ENCODE measurements at places on chromosomes 4 and X.

DNA sequence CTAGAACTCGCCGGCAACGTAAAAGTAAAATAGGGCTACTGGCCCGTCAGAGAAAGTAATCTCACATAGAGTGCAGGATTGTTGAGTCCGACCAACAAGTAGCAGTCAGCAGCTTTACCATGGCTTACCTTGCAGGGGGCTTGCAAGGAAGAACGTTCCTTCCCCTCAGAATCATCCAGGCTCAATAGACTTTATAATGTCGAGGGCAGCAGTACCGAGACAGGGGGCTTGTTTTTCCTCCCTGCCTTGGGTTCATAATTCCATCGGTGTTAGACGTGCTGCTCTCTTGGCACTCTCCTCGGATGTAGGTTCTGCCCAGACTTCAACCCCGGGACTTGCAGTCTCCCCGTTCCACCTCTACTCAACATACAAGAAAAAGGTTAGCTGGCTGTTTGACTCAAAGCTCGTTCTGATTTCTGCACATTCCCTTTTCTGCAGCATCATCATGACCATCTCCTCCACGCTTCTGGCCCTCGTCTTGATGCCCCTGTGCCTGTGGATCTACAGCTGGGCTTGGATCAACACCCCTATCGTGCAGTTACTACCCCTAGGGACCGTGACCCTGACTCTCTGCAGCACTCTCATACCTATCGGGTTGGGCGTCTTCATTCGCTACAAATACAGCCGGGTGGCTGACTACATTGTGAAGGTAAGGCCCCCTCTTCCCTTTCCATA lies 1.5 kb downstream of the SLC10A4 start:
- no peak for DNase-seq

DNA sequence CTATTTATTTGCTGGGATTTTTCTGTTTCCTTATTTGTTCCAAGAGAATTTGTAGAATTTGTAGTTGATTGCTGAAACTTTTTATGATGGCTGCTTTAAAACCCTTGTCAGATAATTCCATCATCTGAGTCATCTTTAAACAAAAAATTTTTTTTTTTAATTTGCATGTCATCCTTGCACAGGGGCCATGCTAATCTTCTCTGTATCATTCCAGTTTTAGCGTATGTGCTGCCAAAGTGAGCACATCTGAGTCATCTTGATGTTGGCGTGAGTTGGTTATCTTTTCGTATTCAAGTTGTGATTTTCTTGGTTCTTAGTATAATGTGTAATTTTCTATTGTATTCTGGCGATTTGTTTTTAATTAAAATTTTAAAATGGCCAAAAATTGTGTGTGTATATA lies 18.7 kb upstream of the ZNF157 start:
- DNase-seq = no peak

- no peak for DNase-seq
Observed at GRCh38 chr4:160818571-160818970, 1345.2 kb downstream of the FSTL5 start.

GRCh38 chr4:144862210-144862609 lies 216.3 kb downstream of the HHIP start:
- no peak for DNase-seq

DNA sequence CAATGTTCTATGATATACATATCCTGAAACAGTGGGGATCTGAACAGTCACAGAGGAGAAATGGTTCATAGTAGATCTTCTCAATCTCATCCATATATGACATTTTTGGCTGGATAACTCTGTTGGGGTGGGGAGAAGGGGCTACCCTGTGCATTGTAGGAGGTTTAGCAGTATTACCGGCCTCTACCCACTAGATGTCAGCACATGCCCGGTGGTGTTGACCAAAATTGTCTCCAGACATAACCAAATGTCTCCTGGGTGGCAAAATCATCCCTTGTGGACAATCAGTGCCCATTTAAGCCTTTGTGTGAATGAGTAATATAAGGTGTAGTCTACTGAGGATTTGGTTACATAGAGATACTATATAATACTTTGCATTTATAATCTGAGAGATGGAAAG lies 89.9 kb downstream of the PLS3 start:
- no peak for DNase-seq

DNA sequence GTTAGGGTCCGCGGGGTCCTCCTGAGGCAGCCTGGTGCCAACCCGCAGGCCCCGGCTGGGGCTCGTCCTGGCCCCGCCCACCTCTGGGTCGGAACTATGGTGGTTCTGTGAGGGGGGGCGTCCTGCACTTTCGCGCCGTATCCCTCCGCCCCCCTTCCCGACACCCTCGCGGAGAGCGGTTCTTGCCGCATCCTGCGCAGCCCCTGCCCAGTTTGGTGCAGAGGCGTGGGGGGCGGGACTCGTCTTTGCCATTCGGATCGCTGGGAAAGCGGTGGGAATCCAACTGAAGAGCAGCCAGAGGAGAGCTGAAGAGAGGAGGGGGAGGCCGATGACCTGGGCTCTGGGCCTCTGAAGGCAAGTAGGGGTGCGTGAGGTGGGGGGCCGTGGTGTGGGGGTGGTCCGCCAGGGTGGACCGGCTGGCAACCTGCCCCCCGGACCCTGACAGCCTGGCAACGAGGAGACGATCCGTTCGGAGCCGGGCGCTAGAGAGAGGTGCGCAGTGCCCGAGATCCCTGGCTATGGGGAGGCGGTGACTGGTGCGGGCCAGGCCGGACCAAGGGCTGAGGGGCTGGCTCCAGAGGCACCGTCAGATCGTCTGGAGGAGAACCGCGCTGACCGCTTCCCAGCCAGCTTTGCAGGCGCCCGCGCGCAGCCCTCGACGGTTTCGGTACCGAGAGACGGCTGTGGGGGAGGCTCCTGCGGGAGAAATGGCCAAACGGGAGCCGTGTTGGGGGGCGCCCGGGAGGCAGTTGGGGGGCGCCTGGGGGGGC lies at the start of gene GPRASP1:
GPRASP1 (plus strand) TSS at position 242 of the 770 bp plus-strand sequence. CDS start 2,431 bp downstream, outside the sequence.
- DNase-seq = no peak

DNA sequence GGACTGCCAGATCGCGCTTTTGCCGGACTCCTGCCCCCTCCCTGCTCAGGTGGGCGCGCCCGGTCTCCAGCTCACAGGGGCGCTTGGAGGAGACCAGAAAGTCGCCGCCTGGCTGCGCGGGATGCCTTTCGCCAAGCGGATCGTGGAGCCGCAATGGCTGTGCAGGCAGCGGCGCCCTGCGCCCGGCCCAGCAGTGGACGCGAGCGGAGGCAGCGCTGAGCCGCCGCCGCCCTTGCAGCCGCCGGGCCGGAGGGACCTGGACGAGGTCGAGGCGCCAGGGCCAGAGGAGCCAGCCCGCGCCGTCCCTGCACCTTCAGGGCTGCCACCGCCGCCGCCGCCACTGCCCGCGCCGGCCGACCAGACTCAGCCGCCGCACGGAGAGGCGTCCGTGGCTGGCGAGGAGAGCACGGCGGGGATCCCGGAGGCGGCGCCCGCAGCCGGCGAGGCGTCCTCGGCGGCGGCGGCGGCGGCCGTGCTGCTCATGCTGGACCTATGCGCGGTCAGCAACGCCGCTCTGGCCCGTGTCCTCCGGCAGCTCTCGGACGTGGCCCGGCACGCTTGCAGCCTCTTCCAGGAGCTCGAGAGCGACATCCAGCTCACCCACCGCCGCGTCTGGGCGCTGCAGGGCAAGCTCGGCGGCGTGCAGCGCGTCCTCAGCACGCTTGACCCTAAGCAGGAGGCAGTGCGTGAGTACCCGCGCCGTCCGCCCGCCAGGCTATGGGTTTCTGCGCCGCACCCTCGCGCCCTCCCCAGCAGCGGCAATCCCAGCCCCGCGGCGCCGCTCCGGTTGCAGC lies 834 bp downstream of the NHS start:
- DNase-seq = no peak

DNA sequence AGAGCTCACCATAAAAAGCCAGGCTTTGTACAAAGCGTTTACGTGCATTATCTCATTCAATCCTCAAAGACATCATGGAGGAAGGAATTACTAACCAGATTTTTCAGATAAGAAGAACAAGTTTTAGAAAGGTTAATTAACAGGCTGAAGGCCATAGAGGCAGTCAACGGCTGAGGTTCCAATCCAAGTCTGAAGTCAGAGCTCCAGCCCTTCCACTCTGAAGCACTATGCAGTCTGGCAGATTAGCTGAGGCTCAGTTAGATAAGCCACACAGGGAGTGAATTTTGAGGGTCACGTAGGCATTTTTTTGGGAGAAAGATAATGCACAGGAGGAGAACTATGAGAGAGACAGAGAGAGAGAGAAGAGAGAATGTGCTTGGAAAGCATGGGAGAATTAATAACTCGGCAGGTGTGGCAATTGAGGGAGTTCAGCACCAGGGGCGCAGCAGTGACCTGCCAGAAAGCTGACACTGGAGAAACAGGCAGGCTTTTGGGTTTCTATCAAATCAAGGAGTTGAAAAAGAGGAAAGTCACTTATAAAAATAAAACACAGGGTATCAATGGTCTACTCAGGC lies 116.5 kb upstream of the NAP1L5 start:
- no peak for DNase-seq

DNA sequence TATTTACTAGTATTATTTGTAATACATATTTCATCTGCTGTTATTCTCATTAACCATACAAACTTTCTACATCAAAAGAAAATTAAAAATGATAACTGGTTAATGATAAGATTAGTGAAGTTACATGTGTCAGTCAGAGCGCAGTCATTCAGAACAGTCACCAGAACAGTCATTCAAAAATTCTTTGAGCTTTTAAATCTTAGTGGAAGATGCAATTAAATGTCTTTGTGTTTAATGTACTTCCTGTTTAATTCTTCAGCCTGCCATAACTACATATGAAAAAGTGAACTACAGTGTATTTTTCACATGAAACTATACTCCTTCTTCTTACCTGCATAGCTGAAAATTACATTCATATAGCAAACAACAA lies 179.7 kb upstream of the NDST4 start:
- no peak for DNase-seq

GRCh38 chr4:69656653-69657158 lies 3.7 kb upstream of the UGT2A1 start:
- no peak for DNase-seq

- peak; percentile 1 for DNase-seq
Observed at GRCh38 chr4:3871181-3871852, 105.1 kb downstream of the ADRA2C start.

DNA sequence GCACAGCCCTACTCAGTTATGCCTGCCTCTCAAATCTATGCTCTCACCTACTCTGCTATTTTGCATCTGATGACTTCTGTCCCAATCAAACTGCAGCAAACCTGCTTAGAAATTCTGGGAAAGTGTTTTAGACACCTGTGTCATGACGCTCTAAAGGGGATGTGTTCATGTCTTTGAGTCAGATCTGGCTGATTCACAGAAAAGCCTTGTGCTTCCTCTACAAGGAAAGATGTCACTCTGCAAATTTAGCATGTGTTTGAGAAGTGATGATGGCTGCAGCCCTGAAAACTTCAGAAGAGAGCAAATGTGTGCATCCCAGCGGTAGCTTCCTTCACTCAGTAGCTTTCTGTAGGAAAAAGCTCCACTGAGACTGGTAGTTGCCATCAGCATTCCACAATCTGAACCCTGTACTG lies 235.4 kb downstream of the MGST2 start:
- DNase-seq = no peak

GRCh38 chr4:174120446-174121295 lies 162.8 kb downstream of the FBXO8 start:
- DNase-seq = peak; percentile 49

GRCh38 chrX:9403374-9403773 lies 61.5 kb upstream of the TBL1X start:
- DNase-seq = no peak

- no peak for DNase-seq
Observed at GRCh38 chrX:10709276-10709675, 88.9 kb upstream of the MID1 start.

DNA sequence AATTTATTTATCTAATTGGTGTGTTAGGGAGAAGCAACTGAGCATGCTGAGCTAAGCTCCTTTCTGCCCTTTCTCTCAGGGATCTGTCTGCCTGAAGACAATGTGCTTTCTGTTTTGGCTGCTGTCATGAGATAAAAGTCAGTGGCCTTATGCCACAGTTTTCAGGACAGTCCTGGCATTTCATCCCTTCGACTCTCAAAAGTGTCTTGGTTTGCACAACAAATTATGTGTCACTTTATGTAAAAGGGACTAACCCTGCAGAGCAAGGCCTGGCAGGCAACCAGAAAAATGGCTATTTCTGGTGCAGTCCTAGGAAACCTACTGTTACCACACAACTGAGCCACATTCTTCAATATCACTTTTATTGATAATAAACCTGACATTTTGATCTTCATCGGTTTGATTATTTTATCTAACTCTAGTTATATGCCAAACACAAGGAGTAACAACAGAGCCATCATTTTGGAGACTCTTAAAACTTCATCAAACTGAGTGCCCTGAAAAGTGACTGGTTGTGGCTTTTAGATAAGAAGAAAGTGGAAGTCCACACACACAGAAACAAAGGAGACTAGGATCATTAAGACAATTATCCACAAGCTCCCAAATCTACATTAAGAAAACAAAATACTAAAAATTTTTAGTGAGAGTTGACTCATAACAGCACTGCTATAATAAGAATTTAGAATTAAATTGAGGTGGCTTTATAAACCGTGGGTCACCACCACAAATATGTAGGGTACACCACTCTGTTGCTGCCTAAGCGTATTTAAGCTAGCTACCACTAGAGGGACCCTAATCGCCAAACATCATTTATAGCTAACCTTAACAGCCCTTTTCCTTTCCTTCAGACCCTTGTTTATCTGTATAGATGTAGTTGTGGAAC lies 95.9 kb upstream of the PTPN13 start:
- peak; percentile 24 for DNase-seq

GRCh38 chr4:120703908-120704307 lies 218.6 kb downstream of the PRDM5 start:
- DNase-seq = no peak

- DNase-seq = no peak
Observed at GRCh38 chr4:48051078-48051477, 34.5 kb downstream of the NIPAL1 start.

DNA sequence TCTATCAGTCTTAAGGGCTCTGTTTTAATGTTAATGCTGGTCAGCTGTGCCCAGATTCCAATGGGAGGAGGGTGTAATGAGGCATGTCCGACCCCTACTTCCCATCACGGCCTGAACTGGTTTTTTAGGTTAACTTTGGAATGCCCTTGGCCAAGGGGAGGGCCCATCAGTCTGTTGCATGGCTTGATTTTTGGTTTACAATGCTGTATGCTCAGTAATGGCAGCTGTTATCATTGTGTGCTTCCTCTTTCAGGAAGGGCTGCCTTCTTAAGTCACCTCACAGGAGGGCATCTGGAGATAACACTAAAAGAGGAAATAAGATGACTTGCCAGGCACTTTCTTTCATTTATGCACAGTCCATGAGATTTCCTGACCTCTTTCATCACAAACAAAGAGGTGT lies 36.3 kb downstream of the ATXN3L start:
- DNase-seq = no peak

GRCh38 chr4:2356123-2357069 lies 62.0 kb downstream of the ZFYVE28 start:
- no peak for DNase-seq

DNA sequence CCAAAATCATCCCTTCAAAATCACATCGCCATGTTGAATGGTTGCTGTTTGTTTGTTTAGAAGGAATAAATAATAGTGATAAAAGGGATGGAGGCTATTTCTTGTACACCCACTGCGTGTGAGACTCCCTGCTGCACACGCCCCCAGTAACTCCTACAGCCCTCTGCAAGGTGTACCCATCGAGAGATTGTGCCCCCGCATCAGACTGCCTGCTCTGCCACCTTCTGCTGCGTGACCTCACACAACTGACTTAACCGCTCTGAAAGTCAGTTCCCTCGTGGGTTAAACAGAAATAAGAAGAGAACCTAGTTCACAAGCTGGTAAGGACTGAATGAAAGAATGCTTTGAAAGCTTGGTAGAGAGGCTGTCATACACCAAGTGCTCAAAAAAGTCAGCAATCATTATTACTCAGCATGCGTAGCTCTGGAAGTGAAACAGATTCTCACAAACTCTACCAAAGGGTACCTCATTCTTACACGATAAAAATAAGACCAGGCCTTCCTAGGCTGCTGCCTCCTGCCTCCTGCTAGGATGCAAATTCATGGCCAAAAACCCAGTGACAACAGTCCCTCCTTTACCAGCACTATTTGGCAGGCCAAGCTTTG lies 147.1 kb downstream of the CPEB2 start:
- DNase-seq = no peak

Measured in SW 1271 (cell line).